Foreskin keratinocyte (primary cell): ENCODE measurements at places on chromosomes 12 and 14.
A peak's percentile ranks its signal among the peaks of the same experiment; 100 is the strongest.

DNA sequence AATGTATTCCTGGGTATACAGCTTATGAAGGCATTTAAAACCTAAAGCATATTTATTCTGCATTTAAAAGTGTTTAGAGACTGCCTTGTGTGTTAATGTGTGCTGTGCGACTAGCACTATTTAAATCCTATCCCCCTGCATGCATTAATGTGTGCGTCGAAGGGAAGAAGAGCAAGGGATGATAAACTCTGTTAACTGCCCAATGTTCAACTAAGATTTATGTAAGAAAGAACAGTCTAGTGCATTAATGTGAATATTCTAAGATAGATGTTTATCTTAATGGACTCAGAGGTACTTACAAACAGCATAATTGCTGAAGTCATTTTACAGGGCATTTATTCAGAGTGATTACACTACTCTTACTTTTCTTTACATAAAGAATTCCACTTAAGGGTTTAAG lies 424.8 kb downstream of the DIO2 start:
- DNase-seq = no peak

- no peak for DNase-seq
Measured at GRCh38 chr12:97530245-97530644, 67.6 kb downstream of the RMST start.

DNA sequence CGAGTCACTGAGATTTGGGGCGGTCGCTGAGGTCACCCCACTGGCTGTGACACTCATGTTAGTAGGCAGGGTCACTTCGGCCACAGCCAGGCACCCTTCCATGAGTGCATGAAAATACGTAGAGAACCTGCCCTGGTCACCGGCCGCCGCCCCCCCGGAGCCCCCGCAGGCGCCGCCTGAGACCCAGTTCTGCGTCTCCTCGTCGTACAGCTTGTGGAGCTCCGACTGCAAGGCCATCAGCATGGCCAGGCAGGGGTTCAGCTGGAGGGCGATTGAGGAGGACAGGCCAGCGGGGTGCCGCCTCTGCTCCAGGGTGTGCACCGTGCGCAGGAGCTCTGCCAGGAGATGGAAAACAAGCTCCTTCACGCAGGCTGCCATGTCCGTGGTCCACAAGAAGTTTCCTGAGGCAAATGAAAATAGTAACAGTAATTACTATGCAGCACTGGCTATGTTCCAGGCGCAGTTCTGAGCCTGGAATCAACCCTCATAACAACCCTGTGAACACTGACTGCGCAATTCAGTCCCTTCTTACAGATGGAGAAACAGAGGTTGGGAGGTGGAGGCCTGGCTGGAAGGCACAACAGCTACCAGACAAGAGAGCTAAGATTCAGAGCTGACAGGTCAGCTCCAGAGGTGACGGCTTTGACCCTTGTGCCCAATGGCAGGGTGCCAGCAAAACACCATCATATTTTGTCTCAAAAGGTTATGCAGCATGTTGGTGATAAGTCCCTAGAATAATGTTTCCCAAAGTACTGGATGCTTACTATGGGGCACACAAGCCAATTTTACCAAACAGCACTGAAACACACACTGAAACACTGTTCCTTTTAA lies 59.9 kb downstream of the TRAFD1 start:
- no peak for DNase-seq

- DNase-seq = no peak
Measured at GRCh38 chr12:26195250-26195640, at the start of gene SSPN. Gene SSPN, plus strand, starts transcription at chr12:26195573. Its CDS starts 100 bp downstream, at chr12:26195673.

DNA sequence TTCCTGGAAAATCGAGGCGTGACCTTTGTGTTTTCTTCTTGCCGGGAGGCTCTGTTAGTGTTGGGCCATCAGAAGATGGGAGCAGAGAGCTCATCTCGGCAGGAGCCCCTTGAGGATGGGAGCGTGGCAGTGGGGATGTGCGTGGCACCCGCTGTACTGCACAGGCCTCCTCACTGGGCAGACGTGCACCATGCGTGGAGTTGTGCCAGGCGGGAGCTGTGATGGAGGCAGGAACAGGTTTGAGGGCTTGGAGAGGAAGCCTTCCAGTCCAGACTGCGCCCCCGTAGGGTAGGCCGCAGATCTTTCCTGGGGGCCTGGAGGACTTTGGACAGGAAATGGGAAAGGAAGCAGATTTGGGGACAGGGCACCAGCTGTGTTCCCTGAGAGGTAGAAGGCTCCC lies 197.5 kb downstream of the TSPAN9 start:
- DNase-seq = no peak

DNA sequence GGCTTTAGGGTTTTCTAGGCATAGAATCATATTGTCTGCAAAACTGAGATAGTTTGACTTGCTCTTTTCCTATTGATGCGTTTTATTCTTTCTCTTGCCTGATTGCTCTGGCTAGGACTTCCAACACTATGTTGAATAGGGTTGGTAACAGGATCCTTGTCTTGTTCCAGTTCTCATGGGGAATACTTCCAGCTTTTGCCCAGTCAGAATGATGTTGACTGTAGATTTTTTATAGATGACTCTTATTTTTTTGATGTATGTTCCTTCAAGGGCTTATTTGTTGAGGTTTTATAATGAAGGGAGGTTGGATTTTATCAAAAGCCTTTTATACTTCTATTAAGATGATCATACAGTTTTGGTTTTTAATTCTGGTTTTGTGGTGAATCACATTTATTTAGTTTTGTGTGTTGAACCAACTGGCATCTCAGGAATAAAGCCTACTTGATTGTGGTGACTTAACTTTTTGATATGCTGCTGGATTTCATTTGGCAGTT lies 478.2 kb downstream of the TMEM117 start:
- DNase-seq = no peak

DNA sequence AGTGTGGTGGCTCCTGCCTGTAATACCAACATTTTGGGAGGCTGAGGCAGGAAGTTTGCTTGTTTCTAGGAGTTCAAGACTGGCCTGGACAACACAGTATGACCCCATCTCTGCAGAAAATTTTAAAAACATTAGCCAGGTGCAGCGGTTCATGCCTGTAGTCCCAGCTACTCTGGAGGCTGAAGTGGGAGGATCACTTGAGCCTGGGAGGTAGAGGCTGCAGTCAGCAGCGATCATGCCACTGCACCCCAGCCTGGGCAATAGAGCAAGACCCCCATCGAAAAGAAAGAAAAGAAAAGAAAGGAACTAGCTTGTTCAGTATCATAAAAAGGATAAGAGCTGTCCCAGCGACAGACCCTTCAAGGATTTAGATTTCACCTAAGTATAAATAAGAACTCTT lies 18.1 kb upstream of the PWP1 start:
- no peak for DNase-seq

DNA sequence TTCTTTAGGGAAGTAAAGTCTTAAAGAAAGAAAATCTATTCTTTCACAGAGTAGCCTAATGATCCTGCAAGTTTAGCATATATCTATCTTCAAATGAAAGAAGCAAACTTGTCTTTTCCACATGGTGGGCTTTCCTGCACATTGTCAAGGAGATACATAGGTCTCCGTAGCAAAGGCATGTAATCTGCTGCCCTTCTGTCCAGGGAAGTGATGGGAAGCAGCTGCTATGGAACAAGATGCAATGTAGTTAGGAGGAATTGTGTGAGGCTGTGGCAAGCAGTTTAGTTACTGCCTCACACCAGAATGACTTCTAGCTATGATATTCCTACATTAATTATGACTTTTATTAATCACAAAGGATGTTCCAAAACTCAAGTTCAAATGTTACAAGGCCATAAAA lies 174.4 kb downstream of the PDZRN4 start:
- no peak for DNase-seq

DNA sequence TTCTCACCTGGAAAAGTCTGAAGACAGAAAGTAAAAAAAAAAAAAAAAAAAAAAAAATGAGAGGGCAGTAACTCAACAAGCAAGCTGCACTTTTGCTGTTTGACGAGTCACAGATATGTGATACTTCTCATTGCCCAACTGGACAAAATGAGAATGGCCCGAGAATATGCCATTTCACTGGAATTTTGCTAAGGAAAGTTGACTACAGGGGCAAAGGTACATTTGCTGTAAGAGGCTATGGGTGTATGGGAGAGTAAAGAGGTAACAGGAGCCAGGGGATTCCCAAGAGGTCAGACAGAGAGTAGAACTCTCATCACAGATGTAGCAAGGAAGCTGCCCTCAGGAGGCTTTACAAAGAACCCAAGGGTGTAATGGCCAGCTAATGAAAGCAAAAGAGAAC lies 22.9 kb downstream of the KIF21A start:
- no peak for DNase-seq

DNA sequence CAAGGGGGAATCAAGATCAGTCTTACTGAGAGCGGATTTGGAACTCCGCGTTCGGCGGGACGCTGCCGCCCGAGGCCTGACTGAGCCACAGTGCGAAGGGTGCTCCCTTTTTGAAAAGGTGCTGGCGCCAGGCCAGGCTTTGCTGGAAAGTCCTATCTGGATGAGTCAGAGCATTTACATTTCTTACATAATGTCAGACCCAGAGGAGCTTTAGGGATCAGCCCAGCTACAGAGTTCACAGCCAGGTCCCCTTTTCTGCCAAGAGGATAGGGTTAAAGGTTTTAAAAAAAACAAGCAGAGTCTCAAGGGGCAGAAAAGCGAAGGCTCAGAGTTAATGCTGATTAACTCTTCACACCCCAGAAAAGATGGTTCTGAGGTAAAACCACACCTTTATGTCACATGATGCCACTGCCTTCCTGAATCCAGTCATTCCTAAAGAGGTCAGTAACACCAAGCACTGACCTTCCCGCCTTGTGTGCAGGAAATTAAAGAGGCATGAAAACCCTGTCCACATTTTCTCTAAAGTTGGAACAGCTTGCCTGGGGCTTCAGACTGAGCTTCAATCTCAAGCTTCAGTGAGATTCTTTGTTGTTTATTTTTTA lies 11.7 kb upstream of the FBXL14 start:
- peak; percentile 84 for DNase-seq

- DNase-seq = no peak
Measured at GRCh38 chr12:31321897-31322228, 4.1 kb downstream of the SINHCAF start.

DNA sequence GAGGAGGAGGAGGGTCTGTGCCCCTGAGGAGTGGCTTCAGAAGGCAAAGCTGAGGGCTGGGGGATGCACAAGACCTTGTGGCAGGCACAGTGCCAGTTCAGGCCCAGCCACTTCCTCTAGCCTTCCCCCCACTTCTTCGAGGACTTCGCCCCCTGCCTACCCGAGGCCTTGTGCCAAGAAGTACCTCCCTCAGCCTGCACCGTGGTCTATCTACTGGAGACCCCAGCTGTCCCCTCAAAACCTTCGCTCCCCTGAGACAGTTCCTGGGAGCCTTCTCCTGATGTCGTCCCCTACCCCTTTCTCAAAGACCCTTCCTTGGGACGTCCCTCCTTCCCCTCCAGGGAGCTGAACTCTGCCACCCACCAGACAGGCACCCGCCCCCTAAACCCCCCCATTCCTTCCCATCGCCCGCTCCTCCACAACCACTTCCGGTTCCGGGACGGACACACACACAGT lies 604 bp downstream of the ZNF384 start:
- no peak for DNase-seq

GRCh38 chr12:126781593-126781992 lies 1485.4 kb upstream of the TMEM132C start:
- DNase-seq = no peak

DNA sequence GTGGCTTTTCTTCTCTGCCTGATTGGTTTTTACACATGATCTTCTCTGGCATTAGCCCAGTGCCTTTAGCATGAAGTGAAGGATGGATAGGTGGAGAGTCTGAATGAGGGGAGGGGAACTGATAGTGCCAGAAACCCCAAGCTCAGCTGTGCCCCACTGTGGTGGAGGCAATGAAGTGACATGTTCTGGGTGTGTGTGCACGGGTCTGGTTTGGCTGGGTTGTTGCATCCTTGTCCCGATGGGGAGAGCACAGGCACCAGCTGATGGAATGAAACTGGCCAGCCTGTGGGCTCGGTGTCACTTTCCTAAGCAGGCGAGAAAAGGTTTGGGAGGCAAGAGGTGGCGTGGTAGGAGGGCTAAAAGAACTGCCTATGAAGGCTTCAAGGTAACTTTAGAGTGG lies 65.3 kb downstream of the CACNA1C start:
- no peak for DNase-seq

DNA sequence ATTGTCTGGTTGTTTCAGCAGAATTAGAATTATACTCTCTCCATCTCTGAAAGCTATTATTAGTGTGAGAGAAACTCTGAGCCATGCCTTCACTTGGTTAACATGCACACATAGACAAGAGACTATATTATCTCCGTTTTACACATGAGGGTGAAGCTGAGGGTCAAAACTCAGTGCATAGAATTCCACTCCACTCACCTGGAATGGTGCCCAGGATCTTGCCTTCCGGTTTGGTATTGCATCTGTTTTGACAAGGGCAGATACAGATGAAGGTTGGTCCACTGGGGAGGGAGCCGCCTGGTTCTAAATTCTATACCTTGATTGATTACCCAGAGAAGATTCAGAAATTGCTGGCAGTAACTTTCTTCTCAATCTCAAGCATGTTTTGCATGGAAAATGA lies 149.5 kb upstream of the PELI2 start:
- DNase-seq = no peak

DNA sequence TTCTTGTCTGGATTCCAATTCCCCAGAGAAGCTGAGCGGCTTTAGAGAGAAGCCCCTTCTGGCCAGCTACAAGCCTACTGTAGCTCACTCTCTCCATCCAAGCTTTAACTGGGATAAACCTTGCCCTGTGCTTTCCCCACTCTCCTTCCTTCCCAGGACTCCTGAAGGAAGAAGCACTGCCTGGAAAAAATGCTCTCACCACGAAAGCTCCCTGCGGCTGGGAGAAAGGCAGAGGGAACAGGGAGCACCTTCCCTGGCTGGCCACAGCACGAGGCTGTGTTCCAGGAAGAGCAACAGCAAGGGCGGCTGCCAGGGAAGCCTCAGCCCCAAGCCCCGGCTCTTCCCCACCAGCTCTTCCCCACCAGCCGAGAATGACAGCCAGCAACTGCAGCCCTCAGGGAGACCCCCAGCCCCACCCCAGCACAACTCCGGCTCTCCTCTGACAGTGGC lies 40.8 kb upstream of the PNMA1 start:
- DNase-seq = no peak

DNA sequence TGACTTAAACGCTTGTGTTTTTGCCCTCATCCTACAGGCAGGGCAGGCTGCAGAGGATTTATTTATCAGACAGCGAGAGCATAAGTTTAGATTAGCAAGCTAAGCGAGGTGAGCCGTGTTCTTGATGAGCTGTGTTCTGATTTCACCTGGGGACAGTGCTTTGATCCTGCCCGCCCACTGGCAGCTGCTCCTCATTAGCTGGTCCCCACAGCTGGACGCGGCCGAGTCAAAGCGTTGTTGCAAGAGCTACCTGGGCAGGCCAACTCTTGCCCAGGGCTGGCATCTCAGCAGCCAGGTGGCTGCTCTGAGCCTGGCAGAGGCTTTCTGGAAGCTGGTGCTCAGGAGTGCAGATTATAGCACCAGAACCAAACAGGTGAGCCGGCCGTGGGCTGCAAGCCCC lies 46.8 kb upstream of the BEGAIN start:
- DNase-seq = no peak

GRCh38 chr12:67637718-67638117 lies 10.8 kb upstream of the DYRK2 start:
- no peak for DNase-seq
